ENCODE measurements at places on chromosomes 13 and 19.

GRCh38 chr19:12229990-12230389 is 64.7 kb downstream of the ZNF44 start:
- no peak for DNase-seq

- no peak for DNase-seq
Measured at GRCh38 chr19:54077334-54077733, 3.8 kb downstream of the TARM1 start.

DNA sequence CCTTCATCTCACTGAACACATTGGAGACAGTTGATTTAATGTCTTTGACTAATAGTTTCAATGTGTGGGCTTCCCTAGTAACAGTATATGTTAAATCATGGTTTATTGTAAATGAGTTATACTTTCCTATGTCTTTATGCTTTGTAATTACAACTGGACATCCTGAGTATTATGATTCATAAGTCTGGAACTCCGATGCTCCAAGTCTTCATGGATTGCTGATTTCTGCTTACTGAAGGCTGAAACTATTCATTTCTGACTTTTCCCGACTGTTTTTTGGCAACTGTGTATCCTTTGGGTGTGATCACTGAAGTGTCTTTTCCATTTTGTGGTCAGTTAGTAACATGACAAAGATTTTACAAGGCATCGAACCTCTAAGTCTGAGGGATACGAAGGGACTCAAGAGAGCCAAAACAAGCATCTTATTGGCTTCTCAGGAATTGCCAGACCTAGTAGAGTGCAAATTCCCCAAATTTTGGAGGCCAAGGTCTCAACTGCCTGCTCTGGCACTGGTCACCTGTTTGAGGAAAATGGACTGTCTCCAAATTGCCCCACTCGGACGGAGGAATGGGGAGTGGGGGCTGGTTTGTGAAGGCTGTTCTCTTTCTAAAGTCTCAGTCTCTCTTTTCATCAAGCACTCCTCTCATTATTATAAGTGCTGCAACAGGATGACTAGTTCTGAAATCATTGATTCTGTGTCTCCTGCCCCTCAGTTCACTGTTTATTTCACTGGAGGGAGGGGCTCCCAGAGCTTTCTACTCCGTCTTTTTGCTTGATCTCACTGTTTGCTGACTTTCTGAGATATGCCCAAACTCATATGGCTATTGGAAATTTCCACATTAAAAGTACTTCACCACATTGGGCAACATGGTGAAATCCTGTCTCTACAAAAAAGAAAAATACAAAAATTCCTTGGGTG is 20.2 kb upstream of the CD70 start:
- DNase-seq = no peak

GRCh38 chr19:27774827-27775226 is 1438.1 kb downstream of the UQCRFS1 start:
- DNase-seq = peak; percentile 31

- DNase-seq = no peak
Measured at GRCh38 chr13:75764251-75764925, 128.3 kb downstream of the LMO7 start.

GRCh38 chr13:77583581-77583980 is 48.1 kb downstream of the SCEL start:
- DNase-seq = no peak

- no peak for DNase-seq
Measured at GRCh38 chr19:41297628-41298347, 12.2 kb upstream of the CCDC97 start.

DNA sequence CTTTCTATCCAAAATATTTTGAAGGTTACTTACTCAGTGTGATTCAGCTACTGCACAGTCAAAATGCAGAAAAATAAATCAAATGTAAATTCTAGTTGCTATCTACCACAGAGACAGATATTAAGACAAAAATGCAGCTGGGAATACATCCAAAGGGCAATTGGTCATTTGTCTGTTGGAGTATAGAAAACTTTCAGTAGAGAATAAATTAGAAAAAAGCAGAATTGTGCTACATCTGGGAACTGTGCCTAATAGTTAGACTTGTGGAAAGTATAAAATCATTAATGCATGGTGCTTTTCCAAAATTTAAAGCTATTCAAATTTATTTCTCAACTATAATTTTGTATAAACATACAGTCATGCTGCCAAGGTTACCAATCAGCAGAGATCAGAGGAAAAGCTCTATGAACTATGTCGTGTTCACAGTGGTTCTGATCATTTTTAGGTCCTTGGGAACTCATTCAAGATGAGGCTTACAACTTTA is 1635.8 kb downstream of the PCDH9 start:
- DNase-seq = no peak

- no peak for DNase-seq
Measured at GRCh38 chr19:2338751-2339643, 10.5 kb downstream of the SPPL2B start.

DNA sequence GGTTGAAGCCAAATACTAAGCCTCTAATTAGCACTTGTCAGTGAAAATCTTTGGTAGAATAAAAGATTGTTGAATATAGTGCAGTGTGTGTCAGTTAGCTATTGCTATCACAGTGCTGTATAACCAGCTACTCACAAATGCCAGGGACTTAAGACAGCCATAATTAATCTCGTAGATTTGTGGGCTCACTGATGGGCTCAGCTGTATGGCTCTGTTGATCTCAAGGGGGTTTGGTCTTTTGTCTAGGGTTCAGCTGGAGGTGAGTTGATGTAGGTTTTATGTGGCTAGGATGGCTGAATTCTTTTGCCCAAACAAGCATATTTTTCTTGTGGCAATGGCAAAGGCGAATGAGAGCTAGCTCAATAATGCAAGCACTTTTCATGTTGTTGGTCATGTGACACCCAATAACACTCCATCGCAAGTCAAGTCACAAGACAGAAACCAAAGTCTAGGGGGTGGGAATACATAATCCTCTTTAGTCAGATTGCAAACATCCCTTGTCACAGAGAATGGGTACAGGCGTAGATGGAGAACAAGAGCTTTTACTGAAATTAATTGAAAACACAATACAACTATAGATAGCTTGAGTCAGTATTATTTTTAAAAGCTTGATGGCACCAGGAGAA is 121.7 kb upstream of the EDNRB start:
- no peak for DNase-seq

- no peak for DNase-seq
Measured at GRCh38 chr13:113148940-113149503, 9.4 kb upstream of the PROZ start.

GRCh38 chr19:13381827-13382632 is 124.2 kb downstream of the CACNA1A start:
- no peak for DNase-seq

- no peak for DNase-seq
Measured at GRCh38 chr13:29743201-29743786, 107.1 kb downstream of the UBL3 start.

- no peak for DNase-seq
Measured at GRCh38 chr13:23623394-23623793, 53.2 kb downstream of the TNFRSF19 start.

DNA sequence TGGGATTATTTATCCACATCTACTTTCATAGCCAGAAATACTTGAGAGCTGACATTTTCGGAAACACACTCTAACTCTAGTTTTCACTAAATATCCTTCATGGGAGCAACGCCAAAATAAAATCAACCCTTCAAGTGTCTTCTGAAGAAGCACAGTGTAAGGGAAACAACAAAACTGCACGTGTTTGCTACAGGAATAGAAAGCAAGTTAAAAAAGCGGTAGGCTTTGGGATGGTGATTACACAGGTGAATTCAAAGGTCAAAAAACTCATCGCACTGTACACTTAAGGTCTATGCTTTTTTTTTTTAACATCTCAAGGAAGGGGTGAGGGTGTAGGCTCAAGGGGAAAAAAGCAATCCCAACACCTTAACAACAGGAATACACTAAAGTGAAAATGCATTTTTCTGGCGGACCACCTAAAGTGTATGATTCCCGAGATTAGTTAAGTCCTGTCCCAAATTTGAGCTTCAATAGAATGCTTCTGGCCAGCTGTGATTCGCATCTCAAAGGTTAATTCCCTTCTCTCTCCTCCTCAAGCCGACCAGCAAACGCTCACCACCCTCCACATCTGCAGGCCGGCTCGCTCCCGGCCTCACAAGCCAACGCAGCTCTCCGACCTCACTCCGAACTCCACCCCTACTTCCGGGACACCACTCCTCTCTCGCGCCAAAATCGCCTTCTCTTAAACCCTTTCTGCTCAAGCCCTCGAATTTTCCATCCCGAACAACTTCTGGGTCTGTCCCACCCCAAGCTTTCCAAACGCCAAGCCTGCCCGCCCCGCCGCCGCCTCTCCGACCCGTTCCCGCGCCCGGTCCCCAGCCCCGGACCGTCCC is 1.1 kb downstream of the ARGLU1 start:
- DNase-seq = peak; percentile 47

DNA sequence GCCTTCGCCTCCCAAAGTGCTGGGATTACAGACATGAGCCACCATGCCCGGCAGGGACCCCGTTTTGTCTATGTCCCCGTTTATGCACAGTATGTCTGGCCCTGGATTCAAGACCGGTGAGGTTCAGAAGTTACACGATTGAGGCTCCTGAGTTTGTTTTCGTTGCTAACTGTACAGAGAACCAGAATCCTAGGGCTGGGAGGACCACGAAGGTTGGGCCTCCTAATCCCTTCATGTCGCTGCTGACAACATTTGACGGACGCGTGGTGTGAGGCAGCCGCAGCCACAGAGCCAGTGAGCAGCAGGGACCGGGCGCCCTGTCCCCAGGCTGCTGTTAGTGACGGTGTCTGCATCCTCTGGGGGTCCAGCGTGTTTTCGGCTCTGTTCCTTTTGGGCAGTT is 91.4 kb downstream of the ATP11A start:
- no peak for DNase-seq

- DNase-seq = peak; percentile 44
Measured at GRCh38 chr19:1745589-1746031, 7.7 kb upstream of the ONECUT3 start.

DNA sequence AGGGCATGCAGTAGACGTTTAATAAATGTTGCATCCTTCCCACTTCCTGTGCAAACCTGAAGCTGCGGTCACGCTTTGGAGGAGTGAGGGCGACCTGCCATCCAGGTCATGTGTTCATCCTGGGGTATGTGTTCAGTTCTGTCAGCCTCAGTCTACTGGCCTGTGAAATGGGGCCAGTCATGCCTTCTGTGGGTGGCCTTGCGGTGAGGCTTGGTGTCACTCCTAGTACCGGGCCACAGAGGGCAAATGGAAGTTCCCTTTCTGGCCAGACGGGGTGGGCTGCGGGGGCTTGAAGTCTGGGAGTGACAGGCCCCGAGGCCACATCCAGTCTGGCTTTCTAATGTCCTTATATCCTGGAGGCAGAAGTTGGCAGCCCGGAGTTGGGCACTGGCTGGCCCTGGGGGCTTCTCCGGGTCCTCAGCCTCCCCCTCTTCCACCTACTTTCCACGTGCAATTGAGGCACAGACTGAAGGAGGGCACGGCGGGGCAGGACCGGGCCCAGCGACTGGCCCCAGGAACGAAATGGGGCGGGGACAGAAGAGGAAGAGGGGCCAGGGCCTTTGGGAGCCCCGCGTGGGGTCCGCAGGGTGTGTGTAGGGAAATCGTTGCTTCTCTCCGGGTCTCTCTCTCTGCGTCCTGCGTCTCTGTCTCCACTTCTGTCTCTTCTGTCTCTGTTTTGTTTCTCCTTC is 11.1 kb downstream of the PDE4A start:
- DNase-seq = no peak

DNA sequence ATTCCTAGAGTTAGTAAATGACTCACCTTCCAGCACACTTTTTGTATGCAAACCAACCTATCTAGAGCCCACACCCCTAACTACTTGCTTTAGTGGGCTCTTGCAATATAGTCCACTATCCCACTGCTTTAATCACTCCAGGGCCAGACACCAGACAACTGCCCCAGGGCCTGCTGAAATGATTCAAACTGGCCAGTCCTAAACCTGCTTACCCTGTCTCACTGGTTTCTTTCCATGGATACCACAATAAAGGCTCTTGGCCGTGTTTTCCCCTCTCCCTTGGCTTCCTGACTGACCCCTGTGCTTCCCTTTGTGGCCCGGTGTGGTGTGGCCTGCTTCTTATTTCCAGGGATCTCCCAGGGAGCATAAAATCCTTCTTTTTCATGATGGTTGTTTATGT is 14.6 kb downstream of the HS6ST3 start:
- DNase-seq = peak; percentile 24

- DNase-seq = no peak
Measured at GRCh38 chr13:96999091-96999490, 4.8 kb upstream of the OXGR1 start.

DNA sequence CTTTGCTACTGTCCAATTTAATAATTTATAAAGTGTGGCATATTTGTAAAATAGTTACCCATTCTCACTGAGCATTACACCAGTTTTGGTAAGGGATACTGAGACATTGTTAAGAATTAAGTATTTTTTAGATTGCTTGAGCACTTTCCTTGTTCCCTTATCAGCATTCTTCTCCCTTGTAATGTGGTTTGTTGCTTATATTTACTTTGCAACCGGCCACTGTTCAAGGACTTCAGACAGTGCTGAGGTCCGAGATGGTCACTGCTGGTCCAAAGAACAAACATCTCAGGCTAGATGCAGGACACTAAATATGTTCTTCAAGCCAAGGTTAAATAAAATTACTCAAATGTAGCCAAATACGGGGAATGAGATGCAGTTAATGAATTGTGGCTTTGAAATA is 161.4 kb downstream of the TM9SF2 start:
- DNase-seq = no peak

GRCh38 chr13:23660249-23660648 is 90.0 kb downstream of the TNFRSF19 start:
- no peak for DNase-seq

DNA sequence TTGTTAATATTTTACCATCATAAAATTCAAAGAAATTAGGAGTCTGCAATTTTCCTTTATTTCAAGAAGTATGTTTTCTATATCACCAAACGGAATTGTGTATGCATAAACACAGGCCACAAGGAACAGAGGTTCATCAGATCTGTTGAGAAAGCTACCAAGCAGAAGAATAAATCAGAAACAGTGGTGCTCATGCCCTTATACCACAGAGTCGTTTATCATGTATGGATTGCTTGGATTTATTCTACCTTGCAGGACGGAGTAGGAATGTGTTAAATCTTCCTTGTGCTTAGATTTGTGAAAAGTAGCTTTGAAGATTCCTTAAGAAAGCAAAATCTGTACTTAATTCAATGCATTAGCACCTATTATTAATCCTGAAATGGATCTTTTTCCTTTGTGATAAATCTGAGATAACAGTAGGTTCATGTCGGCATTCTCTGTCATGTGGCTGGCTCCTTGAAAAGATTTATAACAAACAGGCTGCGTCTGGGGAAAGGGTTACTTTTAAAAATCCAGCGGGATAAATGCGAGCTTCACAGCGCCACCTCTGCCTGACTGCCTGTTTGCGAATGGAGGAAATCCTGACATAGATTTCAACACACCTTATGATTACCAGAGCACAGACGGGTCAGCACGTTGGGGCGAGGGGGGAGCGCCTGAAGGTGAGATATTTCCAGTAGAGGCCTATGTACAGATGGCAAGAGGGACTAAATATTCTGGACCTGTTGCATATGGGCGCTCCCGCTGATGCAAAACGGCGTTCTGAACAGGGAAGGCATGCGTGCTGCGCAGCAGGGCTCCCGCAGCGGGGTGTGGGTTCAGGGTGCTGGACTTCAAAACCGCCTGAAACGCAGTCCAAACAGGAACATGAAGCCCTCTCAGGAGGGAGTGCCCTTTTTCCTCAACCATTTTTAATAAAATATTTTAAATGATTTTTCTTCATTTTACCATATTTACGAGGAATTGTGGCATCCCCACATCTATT is 445.5 kb upstream of the SGCG start:
- DNase-seq = no peak

GRCh38 chr13:85974608-85975366 is 175.6 kb upstream of the SLITRK6 start:
- no peak for DNase-seq

- DNase-seq = no peak
Measured at GRCh38 chr13:34302596-34302995, 484.6 kb downstream of the RFC3 start.

- no peak for DNase-seq
Measured at GRCh38 chr19:7529246-7529600, 6.3 kb upstream of the PNPLA6 start.
